ENCODE measurements at places on chromosomes 11 and 22. TPM values are rescaled to one million over a fixed set of nuclear protein-coding genes. Genes with fewer than 3 reads are reported as not detected.

DNA sequence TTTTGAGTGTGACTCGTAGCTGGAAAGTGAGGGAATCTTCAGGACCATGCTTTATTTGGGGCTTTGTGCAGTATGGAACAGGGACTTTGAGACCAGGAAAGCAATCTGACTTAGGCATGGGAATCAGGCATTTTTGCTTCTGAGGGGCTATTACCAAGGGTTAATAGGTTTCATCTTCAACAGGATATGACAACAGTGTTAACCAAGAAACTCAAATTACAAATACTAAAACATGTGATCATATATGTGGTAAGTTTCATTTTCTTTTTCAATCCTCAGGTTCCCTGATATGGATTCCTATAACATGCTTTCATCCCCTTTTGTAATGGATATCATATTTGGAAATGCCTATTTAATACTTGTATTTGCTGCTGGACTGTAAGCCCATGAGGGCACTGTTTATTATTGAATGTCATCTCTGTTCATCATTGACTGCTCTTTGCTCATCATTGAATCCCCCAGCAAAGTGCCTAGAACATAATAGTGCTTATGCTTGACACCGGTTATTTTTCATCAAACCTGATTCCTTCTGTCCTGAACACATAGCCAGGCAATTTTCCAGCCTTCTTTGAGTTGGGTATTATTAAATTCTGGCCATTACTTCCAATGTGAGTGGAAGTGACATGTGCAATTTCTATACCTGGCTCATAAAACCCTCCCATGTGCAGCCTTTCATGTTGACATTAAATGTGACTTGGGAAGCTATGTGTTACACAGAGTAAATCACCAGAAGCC is 11.0 kb downstream of the OR51E1 start:
- no peak for DNase-seq

GRCh38 chr11:19711911-19712280 is 741 bp upstream of the NAV2 start:
- no peak for DNase-seq

DNA sequence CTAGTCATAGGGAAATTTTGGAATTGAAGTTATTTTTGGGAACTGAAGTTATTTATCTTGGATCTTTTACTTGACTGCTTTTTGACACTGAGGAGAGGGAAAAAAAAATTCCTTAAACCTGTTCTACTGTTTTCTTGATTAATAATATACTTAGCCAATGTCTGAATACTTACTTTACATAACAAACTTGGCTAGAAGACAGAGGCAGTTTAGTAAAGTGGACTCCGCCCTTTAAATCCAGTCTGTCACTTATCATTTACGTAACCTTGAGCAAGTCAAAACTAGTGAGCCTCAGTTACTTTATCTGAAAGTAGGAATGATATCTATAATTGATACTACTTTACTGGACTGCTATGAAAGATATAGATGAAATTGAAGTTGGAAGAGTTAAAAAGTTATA is 19.5 kb downstream of the CTSC start:
- DNase-seq, result no peak

DNA sequence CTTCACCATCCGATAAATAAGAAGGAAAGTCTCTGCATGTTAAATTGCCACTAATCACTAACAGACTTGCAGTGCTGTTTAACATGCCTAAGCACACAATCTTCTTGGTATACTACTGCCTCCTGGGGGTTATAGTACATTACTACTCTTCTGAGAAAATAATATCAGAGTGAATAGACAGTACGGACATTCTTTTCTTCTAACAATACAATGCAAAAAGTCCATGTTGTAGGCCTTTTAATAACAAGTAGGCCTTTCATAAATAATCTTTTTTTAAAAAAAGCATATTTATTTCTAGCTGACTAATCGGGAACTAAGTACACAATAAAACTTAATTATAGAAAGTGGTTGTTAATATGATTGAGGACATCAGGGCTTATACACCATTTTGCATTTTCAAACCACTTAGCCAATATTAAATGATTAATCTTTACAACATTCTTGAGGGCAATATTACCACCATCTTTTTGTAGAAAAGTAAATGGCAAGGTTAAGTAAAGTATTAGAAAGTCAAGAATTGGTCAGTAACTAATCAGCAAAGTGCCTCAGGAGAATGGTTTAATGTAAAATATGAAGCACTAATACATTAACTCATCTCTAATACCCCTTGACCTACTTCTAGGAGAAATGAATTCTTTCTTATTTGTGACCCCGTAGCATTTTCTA is 84.7 kb downstream of the TTC28 start:
- peak; percentile 74 for DNase-seq

DNA sequence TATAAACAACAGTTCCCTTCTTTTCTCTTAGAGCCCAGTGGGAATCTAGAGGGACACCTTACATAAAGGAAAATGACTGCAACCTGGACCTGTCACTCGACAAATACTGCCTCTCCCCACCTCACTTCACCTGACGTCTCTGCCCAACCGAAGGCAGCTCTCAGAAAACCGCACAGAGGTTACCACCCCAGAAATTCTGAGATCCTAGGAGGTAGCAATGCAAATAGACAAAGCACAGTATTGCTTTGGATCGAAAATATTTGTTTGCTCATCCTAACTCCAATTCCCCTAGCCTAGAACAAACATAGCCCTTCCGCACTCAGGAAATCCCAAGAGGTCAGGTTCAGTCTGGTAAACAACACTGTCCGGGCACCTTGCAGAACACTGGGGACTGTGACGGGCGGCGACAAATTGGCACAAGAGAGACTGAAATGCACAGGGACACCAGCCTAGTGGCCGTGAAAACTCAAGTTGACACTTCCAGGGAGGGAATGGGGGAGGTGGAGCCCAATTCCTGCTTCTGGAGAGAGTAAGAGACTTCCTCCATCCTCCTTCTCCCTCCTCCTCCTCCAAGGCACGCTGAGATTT is 420 bp upstream of the TRIM44 start:
- DNase-seq, result no peak

DNA sequence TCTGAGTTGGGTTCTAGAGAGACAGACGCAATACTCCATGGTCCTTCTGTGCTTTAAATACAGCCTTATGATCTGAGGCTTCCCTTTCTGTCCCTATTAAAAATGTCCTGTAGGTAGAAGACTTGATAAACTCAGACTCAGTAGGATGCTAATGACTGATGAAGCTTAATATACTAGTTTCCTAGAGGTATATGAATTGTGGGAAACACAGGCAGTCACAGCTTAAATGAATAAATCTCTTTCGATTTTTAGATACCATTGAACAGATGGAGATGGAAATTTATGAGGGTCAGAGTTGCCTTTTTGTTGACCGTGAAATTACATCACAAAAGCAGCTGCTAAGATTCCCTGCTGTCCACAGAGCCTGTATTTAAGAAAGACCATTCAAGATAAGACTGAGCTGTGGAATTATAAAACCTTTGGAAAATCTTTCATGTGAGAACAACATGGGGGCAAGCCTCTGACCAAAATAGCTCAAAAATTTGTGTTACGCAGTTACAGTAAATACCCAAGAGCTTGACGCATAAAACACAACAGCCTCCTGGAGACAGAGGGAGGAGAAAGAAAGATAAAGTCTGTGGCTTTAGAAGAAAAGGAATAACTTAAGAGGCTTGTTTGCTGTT is 172.3 kb downstream of the AASDHPPT start:
- no peak for DNase-seq

GRCh38 chr22:46851941-46852340 is 89.5 kb downstream of the TBC1D22A start:
- DNase-seq, result no peak

The GGTLC2 gene
- not detected for total RNA-seq

The RFPL3 gene
- not detected for total RNA-seq

The KCNJ5 gene
- total RNA-seq, result not detected
